A549 treated with AZD2906 at 1 μM for 4 hours (cell line): ENCODE measurements at places on chromosomes 6 and 20. TPM values are rescaled to one million over a fixed set of nuclear protein-coding genes. Genes with fewer than 3 reads are reported as not detected.

CCDC170 gene
- 0.05 to 0.14 TPM (median 0.08 TPM) in 5 replicates for total RNA-seq

SNPH gene
- 3.3 to 4.7 TPM (median 4.2 TPM) in 5 replicates for total RNA-seq

RWDD1 gene
- total RNA-seq, result 25.3 to 33.2 TPM (median 31.4 TPM) in 5 replicates

RALGAPB gene
- 13.1 to 18.8 TPM (median 17.4 TPM) in 5 replicates for total RNA-seq

CPXM1 gene
- 0.03 TPM in 1 of 5 replicates, not detected in the others for total RNA-seq

RIMS4 gene
- total RNA-seq, result 1.6 to 2.0 TPM (median 1.8 TPM) in 5 replicates

UBE2J1 gene
- 13.5 to 16.5 TPM (median 14.4 TPM) in 5 replicates for total RNA-seq

C6orf58 gene
- 0.07 to 0.18 TPM (median 0.13 TPM) in 5 replicates for total RNA-seq

PRSS16 gene
- total RNA-seq, result 3.2 to 3.5 TPM (median 3.5 TPM) in 5 replicates

CFAP61 gene
- 0.26 to 0.47 TPM (median 0.44 TPM) in 5 replicates for total RNA-seq

MOG gene
- not detected in 5 replicates for total RNA-seq

SLC32A1 gene
- total RNA-seq, result not detected in 5 replicates

AURKA gene
- total RNA-seq, result 88.3 to 94.7 TPM (median 93.4 TPM) in 5 replicates

FKBP5 gene
- total RNA-seq, result 137 to 191 TPM (median 163 TPM) in 5 replicates

MAS1 gene
- 0.01 TPM in 1 of 5 replicates, not detected in the others for total RNA-seq

IMPG1 gene
- not detected in 5 replicates for total RNA-seq

SIRPA gene
- 19.4 to 23.0 TPM (median 22.5 TPM) in 5 replicates for total RNA-seq

ZNF184 gene
- total RNA-seq, result 2.2 to 3.4 TPM (median 2.6 TPM) in 5 replicates

FAM110A gene
- total RNA-seq, result 6.3 to 11.7 TPM (median 11.0 TPM) in 5 replicates

CCN5 gene
- total RNA-seq, result 30.3 to 44.0 TPM (median 31.4 TPM) in 5 replicates

OGFRL1 gene
- total RNA-seq, result 5.4 to 8.7 TPM (median 6.6 TPM) in 5 replicates

C6orf132 gene
- total RNA-seq, result 3.4 to 4.0 TPM (median 3.9 TPM) in 5 replicates

TSBP1 gene
- total RNA-seq, result not detected in 5 replicates

CRISP3 gene
- total RNA-seq, result not detected in 5 replicates

BIRC7 gene
- 1.4 to 3.0 TPM (median 2.3 TPM) in 5 replicates for total RNA-seq

KCNK15 gene
- 0.23 to 0.71 TPM (median 0.53 TPM) in 5 replicates for total RNA-seq

MAN1A1 gene
- 0.02 to 0.06 TPM (median 0.05 TPM) in 5 replicates for total RNA-seq

GSTA3 gene
- total RNA-seq, result not detected in 5 replicates

NFATC2 gene
- total RNA-seq, result 7.4 to 8.9 TPM (median 8.4 TPM) in 5 replicates

L3MBTL3 gene
- 2.1 to 3.1 TPM (median 3.0 TPM) in 5 replicates for total RNA-seq

CGA gene
- total RNA-seq, result 0.34 to 0.58 TPM (median 0.37 TPM) in 5 replicates

CCDC167 gene
- 43.0 to 49.0 TPM (median 46.3 TPM) in 5 replicates for total RNA-seq

SIRPB1 gene
- total RNA-seq, result 0.41 to 0.56 TPM (median 0.43 TPM) in 5 replicates

CAGE1 gene
- total RNA-seq, result 0.02 to 0.03 TPM in 2 of 5 replicates, not detected in the others

LGSN gene
- total RNA-seq, result 2.2 to 2.4 TPM (median 2.3 TPM) in 5 replicates

NKX2-2 gene
- total RNA-seq, result not detected in 5 replicates

RFX6 gene
- not detected in 5 replicates for total RNA-seq

ARMC2 gene
- 1.8 to 2.3 TPM (median 2.3 TPM) in 5 replicates for total RNA-seq

HTR1E gene
- total RNA-seq, result not detected in 5 replicates

COX4I2 gene
- not detected in 5 replicates for total RNA-seq
